Stimulated activated CD4-positive, alpha-beta T cell treated with anti-CD3 and anti-CD28 coated beads, Interleukin-15, amount 100 ng/mL, for 24 hours (primary cell): ENCODE measurements at places on chromosomes 1 and 21.

DNA sequence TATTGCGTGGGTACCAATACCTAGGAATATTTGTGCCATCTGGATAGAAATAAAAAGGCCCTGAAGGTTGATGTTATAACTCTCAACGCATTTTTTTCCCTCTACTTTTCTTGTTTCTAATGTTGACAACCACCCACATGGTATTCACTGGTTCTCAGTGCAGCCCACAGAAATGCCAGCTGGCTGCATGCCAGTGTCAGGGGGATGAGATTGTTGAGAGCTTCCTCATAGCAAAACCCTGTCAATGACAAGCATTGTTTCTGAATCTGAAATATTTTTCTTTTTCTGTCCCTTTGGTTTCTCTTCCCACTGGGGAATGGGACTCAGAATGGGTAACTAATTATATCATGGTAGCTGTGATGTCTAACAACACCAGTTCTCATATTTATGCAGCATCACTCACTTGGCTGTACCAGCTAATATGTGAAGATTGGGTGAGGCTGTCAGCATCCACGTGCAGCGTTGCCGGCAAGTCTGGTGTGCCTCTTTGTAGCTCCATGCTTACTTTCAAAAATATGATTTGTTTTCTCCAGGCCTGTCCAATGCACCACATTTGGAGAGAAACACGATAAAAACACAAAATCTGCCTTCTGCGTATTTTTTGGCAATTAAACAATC is 284.6 kb downstream of the PTBP2 start:
- DNase-seq: no peak

GRCh38 chr1:77759071-77760028 is at the start of gene USP33:
Gene USP33, minus strand, starts transcription at chr1:77759852. Its CDS starts 18,155 bp downstream, at chr1:77741697.
- peak; percentile 93 for DNase-seq

- DNase-seq: no peak
These were observed 387.8 kb upstream of the CHRM3 start for GRCh38 chr1:238998577-238998976.

DNA sequence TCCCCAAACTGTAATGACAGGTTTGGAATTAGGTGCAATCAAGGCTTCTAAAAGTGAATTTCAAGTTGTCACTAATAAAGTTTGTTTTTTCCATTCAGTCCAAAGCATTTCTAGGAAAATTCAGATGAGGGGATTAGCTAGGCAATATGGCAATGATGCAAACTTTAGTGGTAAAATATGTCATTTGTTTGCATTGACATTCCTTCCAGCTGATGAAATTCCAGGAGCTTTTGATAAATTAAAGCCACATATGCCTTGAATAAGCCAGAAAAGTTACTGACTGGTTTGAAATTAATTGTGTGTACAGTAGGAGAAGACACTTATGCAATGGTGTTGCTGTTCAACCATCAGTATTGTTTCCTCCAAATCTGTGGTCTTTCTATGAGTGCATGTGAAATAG is 57.8 kb downstream of the MROH9 start:
- DNase-seq: no peak

DNA sequence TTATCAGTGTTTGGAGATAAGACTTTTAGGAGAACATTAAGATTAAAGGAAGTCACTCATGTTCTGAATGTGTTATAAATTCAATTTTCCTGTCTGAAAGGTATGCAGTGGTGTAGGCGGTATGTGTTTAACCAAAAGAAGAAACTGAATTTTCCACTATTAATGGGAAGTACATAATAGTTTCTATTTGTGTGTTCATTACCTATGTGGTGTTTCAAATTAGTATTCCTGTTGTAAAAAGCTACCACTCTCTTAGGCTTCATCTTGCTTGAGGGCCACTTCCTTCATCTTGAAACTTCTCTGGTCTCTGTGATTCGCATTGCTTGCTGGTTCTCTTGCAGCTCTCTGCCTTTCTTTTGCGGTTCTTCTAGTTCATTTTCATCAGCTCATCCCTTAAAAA is 123.4 kb downstream of the HLX start:
- DNase-seq: no peak

- DNase-seq: no peak
These were observed 25.4 kb upstream of the NPL start for GRCh38 chr1:182764029-182764727.

DNA sequence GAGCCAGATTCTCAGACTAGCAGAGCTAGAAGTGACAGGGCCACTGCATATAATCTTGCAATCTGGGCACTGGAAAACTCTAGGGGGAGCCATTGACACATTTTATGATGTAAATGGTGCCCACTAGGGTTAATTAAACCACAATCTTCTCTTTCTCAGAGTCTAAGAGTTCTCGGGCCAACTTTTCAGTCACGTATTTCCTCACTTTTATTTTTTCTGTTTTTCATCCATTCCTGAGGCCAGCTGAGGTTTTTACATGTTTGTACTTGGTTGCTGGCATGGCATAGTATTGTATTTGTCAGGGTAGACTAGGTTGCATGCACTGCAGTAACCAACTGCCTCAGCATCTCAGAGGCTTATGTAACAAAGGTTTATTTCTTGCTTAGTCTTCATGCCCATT is 138.2 kb downstream of the ZNF326 start:
- peak; percentile 8 for DNase-seq

DNA sequence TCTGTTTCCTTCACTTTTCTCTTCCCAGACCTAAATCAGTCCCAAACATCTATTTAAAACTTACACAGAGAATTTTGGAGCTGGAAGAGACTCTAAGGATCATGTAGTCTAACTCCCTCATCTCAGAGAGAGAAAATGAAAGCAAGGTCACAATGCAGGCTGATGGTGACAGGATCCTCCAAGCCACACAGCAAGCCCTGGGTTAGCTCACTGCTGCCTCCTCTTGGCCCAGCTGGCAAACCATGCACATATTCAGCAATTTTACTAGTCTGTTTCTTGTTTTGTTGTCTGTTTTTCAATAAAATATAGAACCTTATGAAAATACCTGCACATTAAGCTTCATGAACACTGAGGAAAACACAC is 27.7 kb upstream of the LY9 start:
- DNase-seq: peak; percentile 90

DNA sequence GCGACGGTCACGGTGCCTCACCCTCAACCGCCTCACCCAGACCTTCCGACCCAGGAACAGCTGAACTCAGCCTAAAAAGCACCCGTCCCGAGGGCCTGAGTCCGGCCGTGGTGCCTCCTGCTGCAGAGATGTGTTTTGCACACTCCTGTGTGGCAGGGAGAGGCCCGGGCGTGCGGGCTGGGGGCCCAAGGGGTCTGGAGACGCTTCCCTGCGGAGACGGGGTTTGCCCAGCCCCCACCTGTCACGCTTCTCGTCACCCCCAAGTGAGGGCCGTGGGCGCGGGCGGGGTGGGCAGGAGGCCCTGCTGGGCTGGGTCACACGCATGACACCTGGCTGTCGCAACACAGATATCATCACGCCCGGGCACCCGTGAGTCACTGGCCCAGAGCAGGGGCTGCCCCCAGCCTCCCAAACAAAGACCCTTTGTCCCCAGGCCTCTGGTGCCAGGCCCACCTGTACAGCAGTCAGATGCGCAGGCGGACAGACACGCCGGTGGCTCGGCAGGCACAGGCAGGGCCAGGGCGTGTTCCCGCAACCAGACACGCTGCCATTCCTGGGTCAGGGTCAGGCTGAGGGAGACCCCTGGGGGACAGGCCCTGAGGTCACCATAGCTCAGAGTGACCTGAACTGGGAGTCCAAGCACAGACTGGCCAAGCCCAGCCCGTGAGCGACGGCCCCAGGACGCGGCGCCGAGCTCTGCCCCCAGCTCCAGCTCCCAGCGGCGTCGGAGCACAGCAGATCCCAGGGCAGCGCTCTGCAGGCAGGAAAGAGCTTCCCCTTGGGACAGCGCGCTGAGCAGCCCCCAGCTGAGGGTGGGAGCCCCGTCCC is 6.1 kb downstream of the B3GALT6 start:
- no peak for DNase-seq

GRCh38 chr1:168894397-168894903 is 165.4 kb upstream of the DPT start:
- no peak for DNase-seq

- no peak for DNase-seq
These were observed 3.6 kb downstream of the UBXN11 start for GRCh38 chr1:26302733-26303405.

- no peak for DNase-seq
These were observed 15.3 kb downstream of the KRTAP10-1 start for GRCh38 chr21:44524414-44525371.

DNA sequence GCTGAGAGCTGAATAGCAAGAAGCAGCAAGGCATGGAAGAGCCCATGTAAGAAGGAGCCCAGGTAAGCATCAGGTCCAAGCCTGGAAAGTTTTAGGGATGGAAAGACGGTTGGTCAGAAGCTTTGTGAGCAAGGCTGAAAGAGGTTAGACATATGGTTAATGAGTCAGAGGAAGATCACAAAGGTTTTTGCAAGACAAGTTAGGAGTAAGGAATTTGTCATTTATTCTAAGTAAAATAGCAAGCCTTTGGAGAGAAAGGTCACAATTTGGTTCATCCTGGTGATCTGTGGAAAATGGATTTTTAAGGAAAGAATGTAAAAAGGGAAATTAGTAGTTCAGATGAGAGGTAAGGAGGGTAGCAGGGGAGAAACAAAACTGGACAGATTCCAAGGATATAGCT is 106.7 kb downstream of the DPYD start:
- DNase-seq: no peak

DNA sequence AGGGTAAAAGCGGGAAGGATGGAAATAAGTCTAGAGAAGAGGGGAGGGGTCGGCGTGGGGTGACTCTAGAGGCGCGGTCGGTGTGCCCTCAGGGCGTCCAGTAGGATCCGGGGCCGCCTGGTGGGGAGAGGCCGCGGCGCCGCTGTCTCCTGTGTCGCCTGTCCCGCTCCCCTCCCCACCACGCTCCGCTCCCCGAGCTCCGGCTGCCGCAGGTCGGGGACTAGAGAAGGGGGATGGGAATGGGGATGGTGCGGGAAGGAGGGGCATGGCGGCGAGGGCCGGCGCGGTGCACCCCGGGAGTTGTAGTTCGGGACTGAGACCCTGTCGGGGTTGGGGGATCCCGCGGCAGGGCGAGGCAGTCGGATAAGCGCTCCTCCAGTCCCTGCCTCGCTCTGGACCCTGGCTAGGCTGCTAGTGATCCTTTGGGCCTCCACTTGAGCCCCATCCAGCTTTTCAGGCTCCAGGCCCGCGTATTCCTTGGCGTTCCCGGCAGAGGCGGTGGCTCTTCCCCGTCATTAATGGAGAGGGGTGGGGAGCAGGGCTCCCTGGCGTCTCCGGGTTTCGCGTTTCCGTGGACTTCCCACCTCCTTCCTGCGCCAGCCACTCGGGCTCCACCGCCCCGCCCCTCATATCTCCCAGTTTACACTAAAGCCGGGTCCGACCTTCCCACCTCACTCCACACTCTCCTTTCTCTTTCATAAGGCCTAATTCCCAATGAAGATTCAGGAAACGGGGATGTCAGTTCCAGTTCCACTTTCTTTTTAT is at the start of gene ENTREP3:
TSS of gene ENTREP3 (minus strand) at position 241 of the 765 bp plus-strand sequence. CDS start 606 bp downstream, outside the sequence.
- peak; percentile 89 for DNase-seq

GRCh38 chr1:43134640-43135039 is 37.5 kb downstream of the EBNA1BP2 start:
- DNase-seq: no peak

GRCh38 chr1:200699871-200700270 is 30.2 kb upstream of the DDX59 start:
- DNase-seq: no peak

- no peak for DNase-seq
These were observed 141.3 kb downstream of the FCRL5 start for GRCh38 chr1:157411064-157411463.

DNA sequence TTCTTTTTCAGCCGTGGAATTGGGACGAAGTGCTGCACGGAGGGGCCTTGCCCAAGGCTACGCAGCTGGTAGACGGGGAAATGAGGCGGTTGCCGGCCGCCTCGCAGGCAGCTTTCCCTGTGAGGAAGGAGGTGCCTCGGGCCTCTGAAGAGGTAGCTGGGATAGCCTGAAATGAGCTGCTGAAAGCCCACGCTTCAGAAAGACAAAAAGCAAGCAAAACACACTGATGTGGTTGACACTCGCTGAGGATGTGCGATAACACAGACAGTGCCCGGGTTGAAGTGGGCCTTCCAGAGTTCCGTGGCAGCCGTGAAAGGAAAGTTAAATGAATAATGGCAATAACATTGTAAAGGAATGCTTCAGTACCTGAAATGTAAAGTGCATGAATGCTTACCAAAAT is 47.2 kb downstream of the S1PR1 start:
- peak; percentile 61 for DNase-seq

DNA sequence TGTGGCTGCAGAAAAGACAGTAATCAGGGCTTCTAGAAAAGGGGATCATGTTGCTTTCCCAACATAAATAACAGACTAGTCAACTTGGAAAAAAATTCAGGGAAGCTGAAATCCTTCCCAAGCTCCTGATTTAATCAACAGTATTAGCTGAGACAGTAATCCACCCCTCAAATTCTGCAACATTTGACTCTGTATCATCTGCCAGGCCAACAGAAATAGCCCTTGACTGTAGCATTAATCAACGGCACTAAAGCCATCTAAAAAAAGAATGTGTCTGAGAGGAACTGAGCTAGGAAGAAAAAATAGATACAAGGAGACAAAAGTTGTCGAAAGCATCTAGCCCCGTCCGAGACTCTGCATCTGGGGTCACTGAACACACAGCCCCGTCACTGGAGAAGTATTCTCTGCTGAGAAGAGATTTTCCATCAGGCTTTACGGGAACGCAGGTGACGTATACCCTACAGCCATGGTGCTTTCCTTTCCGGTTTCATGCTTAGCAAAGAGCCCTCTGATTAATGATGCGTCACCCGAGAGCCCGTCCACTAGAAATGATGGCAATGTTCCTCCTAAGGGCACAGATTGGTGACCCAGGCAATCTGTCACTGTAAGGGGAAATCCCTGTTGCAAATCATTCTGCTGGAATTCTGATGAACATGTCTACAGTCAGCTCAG is 42.1 kb upstream of the TP53BP2 start:
- DNase-seq: no peak

DNA sequence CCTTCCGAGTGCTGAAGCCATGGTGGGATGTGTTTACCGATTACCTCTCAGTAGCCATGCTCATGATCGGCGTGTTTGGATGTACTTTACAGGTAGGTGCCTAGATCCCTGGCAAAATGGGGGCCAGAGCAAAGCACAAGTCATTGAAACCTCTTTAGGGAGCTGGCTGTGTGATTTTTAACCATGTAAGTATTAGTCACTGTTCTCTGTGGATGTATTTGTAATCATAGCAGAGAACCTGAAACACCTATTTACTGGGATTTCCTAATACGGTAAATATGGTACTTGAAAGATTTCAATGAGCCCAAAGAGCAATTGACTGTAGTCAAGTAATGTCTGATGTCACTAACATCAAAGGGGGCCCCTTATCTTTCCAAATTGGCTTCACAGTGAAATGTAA is 53.6 kb downstream of the LRRC8C start:
- DNase-seq: peak; percentile 22
